ENCODE measurements at places on chromosomes 1 and 21. TPM values are rescaled to one million over a fixed set of nuclear protein-coding genes. Genes with fewer than 3 reads are reported as not detected.

SAMD11 gene
- total RNA-seq: 1.2 TPM

MAP10 gene
- total RNA-seq: 6.1 TPM

TMEM240 gene
- 15.2 TPM for total RNA-seq

RAD54L gene
- total RNA-seq: 1.5 TPM

ADORA3 gene
- total RNA-seq: 0.74 TPM

EXTL1 gene
- total RNA-seq: 0.98 TPM

NOS1AP gene
- 9.3 TPM for total RNA-seq

G0S2 gene
- 2.5 TPM for total RNA-seq

TPRG1L gene
- total RNA-seq: 17.7 TPM

IL22RA1 gene
- not detected for total RNA-seq

SPRR5 gene
- not detected for total RNA-seq

PGM1 gene
- 19.4 TPM for total RNA-seq

LCE1D gene
- total RNA-seq: not detected
